Calu3 (cell line): ENCODE measurements at places on chromosomes 12 and 14.

DNA sequence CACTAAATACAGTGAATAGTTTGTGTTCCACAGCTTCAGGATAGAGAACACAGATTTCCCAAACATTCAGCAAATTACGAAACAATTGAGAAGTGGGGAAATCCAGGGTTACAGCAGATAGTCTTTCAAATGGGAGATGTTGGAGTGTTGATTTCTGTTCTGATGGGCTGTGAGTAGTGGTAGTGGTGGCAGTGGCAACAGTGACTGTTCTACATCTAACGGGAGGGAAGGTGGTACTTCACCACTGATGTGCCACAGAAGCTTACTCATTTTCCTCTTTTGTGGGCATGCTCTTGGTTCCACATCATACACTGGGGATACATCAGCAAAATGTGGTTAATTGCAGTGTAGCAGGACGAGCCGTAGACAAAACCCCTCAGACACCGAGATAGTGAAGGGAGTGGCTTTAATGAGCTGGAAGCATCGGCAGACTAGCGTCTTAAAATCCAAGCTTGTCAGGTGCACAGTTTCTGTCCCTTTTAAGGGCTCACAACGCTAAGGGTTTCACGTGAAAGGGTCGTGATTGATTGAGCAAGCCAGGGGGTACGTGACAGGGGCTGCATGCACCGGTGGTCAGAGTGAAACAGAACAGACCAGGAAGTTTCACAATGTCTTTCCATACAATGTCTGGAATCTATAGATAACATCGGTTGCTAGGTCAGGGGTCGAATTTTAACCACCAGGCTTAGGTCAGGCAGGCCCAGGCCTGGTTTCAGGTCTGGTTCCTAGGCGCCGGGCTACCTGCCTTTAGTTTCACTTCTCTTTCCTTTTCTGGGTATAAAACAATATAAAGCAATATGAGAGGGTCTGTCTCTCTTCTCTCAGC is 330.6 kb upstream of the FBXO33 start:
- DNase-seq = no peak

GRCh38 chr14:105028251-105028927 is 7.5 kb upstream of the CDCA4 start:
- no peak for DNase-seq

- peak; percentile 42 for DNase-seq
These were observed 2.4 kb upstream of the TCL1B start for GRCh38 chr14:95683793-95684192.

- DNase-seq = no peak
These were observed 202.2 kb downstream of the TMEM132D start for GRCh38 chr12:129701631-129702101.

- DNase-seq = peak; percentile 14
These were observed at the start of gene DNAJC22 for GRCh38 chr12:49346659-49347310. Gene DNAJC22 (plus strand): TSS chr12:49346888. CDS start chr12:49348873, 1,985 bp downstream.

GRCh38 chr12:124822218-124822617 is 41.4 kb downstream of the SCARB1 start:
- DNase-seq = no peak

GRCh38 chr14:22837114-22837749 is 847 bp downstream of the MMP14 start:
- peak; percentile 46 for DNase-seq

DNA sequence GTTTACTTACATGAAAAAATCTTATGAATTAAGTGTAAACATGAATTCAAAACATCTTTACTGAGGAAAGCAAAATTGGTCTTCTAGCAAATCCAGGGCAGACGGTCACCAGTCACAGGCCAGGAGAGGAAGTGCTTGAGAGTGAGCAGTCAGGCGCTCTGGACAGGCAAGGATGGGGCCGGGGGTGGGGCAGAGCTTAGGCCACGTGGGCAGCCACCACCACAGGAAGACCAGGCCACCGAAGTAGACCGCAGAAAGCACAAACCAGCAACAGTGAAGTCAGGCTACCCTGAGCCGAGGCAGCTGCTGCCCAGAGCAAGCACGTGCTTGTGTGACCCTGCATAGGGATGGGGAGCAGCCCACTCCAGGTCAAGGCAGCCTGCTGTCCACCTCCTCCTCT is 33.5 kb downstream of the SLC6A12 start:
- DNase-seq = no peak

- no peak for DNase-seq
These were observed 7.7 kb downstream of the KCNA5 start for GRCh38 chr12:5051334-5051733.
